HAP-1 (cell line): ENCODE measurements at places on chromosomes 3 and 15.

- no peak for DNase-seq
These were observed 43.9 kb downstream of the GOLIM4 start for GRCh38 chr3:168051531-168052471.

- no peak for DNase-seq
These were observed 107.7 kb downstream of the TCF12 start for GRCh38 chr15:57026016-57026592.

GRCh38 chr15:28998511-28998910 is 112.7 kb downstream of the APBA2 start:
- no peak for DNase-seq

DNA sequence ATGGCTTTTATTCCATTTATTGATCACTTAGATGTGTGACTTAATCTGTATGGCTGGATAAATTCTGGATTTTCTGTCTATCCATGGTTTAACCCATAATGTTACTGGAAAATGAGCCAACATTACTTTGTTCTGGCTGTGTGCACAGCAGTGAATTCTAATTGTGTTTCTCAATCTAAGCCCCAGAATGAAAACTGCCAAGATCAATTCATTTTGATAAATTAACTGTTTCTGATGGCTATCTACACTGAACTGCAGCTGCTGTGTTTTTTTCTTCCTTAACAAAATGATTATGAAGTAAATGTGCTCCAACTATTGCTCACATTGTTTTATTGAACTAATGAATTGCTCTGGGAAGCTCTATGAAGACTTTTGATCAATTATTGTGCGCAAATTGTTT is 35.7 kb upstream of the CPB1 start:
- no peak for DNase-seq

- DNase-seq = no peak
These were observed 68.9 kb upstream of the PPP2R3A start for GRCh38 chr3:135896613-135897012.

DNA sequence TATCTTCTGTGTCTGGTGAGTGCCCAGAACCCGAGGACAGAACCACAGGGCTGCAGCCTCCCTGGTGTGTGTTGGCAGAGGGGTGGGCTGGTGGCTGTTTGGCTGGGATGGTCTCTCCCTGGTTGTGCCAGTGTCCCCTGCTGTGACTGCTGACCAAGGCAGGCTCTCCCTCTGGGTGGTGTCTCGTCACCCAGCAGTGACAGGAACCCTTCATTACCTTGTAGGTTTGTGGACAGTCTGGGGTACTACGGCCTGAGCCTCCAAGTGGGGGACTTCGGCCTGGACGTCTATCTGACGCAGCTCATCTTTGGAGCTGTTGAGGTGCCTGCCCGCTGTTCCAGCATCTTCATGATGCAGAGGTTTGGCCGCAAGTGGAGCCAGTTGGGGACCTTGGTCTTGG is 6.4 kb upstream of the SLC22A14 start:
- DNase-seq = no peak

GRCh38 chr3:63089007-63089750 is 188.9 kb upstream of the SYNPR start:
- DNase-seq = no peak

DNA sequence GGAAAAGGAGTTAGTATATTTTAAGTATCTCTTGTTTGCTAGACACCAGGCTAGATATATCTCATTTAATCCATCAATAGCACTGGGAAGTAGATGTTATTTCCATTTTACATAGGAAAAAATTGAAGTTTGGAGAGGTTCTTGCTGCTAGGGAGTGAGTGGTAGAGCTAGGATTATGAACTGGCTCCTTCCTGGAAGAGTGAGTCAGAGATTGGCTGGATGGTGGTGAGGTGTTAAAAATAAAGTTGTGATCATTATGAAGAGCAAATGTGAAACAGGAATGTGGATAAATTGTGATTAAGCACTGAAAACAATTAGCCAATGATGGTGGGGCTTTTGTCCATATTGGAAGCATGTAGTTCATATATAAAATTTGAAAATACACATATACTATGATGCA is 234.2 kb downstream of the WNT5A start:
- DNase-seq = no peak

GRCh38 chr3:78645628-78646310 is 1122.0 kb downstream of the ROBO1 start:
- DNase-seq = peak; percentile 41

- peak; percentile 62 for DNase-seq
These were observed 141.3 kb upstream of the PROK2 start for GRCh38 chr3:71926262-71926600.

GRCh38 chr3:117837391-117837790 is 1127.8 kb downstream of the TUSC7 start:
- DNase-seq = no peak

- DNase-seq = no peak
These were observed 403.7 kb downstream of the SOX2 start for GRCh38 chr3:182115328-182116015.
